IMR-90 (cell line): ENCODE measurements at places on chromosomes 4 and X.

DNA sequence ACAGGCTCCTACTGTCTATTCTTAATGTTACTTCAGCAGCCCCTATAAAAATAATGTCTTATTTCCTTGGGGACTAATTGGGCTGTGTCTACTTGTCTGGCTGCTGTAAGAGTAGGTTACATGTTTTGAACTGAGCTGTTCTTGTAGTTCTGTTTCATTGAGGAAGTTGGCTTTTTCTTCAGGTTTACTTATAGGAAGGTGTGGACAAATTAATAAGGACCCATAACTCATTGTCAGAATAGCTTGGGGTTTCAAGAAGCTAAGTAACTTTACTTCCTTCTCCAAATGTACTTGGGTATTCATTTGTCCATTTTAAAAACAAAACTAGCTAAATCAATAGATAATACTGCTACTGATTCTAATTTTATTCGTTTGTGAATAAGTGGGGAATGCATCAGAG is 487.2 kb downstream of the FAT4 start:
- no peak overlapping the region for H3K4me3 ChIP-seq
- no peaks in the 10 kb centered on the region for H3K36me3 ChIP-seq
- no peaks in the 10 kb centered on the region for H3K27me3 ChIP-seq
- no peaks in the 10 kb centered on the region for H3K4me1 ChIP-seq
- H3K27ac ChIP-seq = no peak overlapping the region

DNA sequence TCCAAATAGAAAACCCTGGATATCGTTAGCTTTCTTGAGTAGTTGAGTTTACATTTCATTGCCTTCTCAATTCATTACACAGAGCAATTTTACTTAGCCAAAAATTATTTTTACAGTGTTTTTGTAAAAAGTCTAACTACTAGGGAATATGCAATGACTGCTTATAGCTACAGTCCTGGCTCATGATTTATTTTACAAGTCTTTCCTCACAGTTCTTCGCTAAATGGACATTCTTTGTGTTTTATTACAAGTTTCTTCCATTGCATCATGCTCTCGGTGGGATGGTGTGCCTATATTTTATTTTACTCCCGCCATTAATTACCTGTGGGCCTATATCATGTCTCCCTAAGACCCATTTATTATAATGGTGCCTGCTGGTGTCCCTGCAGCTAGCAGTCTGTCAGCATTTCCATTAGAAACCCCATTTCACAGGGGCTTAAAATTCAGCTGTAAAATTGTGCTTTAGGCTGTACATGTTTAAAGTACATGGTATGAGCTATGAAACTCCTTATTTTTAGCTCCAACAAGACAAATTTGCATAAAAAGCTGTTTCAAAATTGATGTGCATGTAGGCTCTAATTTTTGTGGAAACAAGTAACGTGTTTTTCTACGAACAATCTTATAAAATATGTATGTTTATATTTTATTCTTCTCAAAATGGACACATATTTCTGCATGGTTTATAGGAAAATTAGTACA is 227.4 kb downstream of the SLC7A11 start:
- no peak overlapping the region for H3K27ac ChIP-seq
- H3K4me1 ChIP-seq = no peaks in the 10 kb centered on the region
- no peak for DNase-seq
- no peak overlapping the region for H3K4me3 ChIP-seq
- no peaks in the 10 kb centered on the region for H3K36me3 ChIP-seq

- H3K4me3 ChIP-seq = no peak overlapping the region
- H3K27ac ChIP-seq = no peak overlapping the region; the same call in 1 of the 2 replicates
- DNase-seq = peak; percentile 79
- H3K36me3 ChIP-seq = no peaks in the 10 kb centered on the region
- H3K27me3 ChIP-seq = peaks cover 14% of the 10 kb centered on the region
These were observed 19.7 kb upstream of the ACSL1 start for GRCh38 chr4:184845367-184846021.

GRCh38 chrX:110584083-110584482 is 211.5 kb downstream of the CHRDL1 start:
- no peak overlapping the region for H3K27ac ChIP-seq
- no peak overlapping the region for H3K4me3 ChIP-seq
- H3K36me3 ChIP-seq = no peaks in the 10 kb centered on the region
- H3K4me1 ChIP-seq = no peaks in the 10 kb centered on the region
- no peaks in the 10 kb centered on the region; the same call in 1 of the 2 replicates for H3K27me3 ChIP-seq

- H3K36me3 ChIP-seq = no peaks in the 10 kb centered on the region
- no peaks in the 10 kb centered on the region for H3K27me3 ChIP-seq
- DNase-seq = no peak
- no peak overlapping the region for H3K4me3 ChIP-seq
These were observed 4.0 kb downstream of the SLC2A9 start for GRCh38 chr4:10017037-10017893.

GRCh38 chrX:70262952-70263567 is 3.1 kb upstream of the P2RY4 start:
- H3K4me1 ChIP-seq = no peaks in the 10 kb centered on the region
- H3K4me3 ChIP-seq = no peak overlapping the region
- DNase-seq = peak; percentile 28

- peak overlapping the region; percentile 94 for H3K27ac ChIP-seq
- DNase-seq = peak; percentile 54
- H3K36me3 ChIP-seq = no peaks in the 10 kb centered on the region; the same call in 1 of the 2 replicates
- no peak overlapping the region for H3K4me3 ChIP-seq
- peaks cover 18% of the 10 kb centered on the region for H3K4me1 ChIP-seq
These were observed 9.9 kb downstream of the VEGFC start for GRCh38 chr4:176782794-176783193.

- no peaks in the 10 kb centered on the region for H3K36me3 ChIP-seq
- peak; percentile 96 for DNase-seq
- H3K4me1 ChIP-seq = no peaks in the 10 kb centered on the region
- H3K27me3 ChIP-seq = no peaks in the 10 kb centered on the region
- H3K4me3 ChIP-seq = no peak overlapping the region
These were observed 57.1 kb upstream of the EFHC2 start for GRCh38 chrX:44400588-44400987.

GRCh38 chrX:13198056-13198761 is 121.6 kb downstream of the ATXN3L start:
- no peak overlapping the region for H3K27ac ChIP-seq
- H3K4me3 ChIP-seq = no peak overlapping the region
- no peak for DNase-seq

DNA sequence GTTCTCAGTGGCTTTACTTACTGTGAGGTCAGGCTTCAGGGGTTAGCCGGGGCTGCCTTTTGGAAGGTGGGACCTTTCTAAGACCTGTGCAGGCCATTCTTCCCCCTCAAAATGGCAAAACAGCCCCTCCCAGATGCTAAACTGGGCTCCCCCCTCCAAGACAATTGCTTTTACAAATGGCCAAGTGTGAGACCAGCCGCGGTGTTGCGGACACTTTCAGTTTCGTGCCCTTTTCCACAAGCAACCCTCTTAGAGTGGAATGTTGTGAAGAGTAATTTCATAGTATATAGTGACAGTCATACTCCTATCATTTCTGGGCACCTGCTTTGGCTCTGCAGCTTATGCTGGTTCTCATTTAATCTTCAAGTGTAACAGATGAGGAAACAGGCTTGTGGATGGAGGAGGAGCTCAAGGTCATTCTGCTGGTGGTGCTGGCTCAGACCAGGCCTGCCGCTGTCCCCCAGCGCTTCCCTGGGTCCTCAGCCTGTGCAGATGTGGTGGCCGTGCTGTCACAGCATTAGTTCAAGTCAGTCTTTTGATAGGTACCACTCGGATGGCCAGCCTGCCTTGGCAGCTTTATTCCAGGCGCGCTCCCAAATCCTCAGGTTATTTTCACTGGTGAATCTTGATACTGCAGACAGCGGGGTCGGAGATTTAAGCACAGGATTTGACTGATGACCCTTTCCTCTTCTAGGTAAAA is 55.0 kb upstream of the TADA2B start:
- H3K27ac ChIP-seq = peak overlapping the region; percentile 22; the same call in 1 of the 2 replicates
- DNase-seq = no peak
- H3K27me3 ChIP-seq = no peaks in the 10 kb centered on the region
- peak overlapping the region; percentile 95 for H3K4me3 ChIP-seq
- H3K36me3 ChIP-seq = 0 out of 2 replicates have a peak, but pooled peaks cover 3% of the 10 kb centered on the region

- DNase-seq = peak; percentile 96
- peak overlapping the region; percentile 14 for H3K27ac ChIP-seq
- H3K36me3 ChIP-seq = peaks cover 59% of the 10 kb centered on the region
- H3K4me3 ChIP-seq = no peak overlapping the region
- H3K4me1 ChIP-seq = peaks cover 30% of the 10 kb centered on the region
These were observed 50.6 kb downstream of the JADE1 start for GRCh38 chr4:128859887-128860677.

DNA sequence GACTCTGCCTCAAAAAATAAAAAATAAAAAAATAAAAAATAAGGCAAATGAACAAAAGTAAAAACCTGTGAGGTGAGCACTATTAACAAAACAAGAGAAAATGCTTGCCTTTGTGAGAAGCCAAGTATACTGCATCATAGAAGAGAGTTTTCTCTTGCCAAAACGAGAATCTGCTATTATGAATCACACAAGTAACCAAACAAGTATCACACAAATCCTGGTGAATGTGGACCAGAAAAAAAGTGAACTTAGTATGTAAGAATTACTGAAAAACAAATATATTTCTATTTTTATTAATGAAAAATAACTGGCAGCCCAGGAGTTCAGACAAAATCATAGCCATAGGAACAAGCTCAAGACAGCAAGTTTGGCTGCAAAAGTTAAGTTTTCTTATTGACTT is 193.5 kb downstream of the PDGFC start:
- DNase-seq = peak; percentile 72
- H3K27ac ChIP-seq = peak overlapping the region; percentile 92
- H3K27me3 ChIP-seq = no peaks in the 10 kb centered on the region
- H3K36me3 ChIP-seq = no peaks in the 10 kb centered on the region

- no peak overlapping the region for H3K4me3 ChIP-seq
- H3K4me1 ChIP-seq = no peaks in the 10 kb centered on the region
- DNase-seq = no peak
- no peak overlapping the region for H3K27ac ChIP-seq
- no peaks in the 10 kb centered on the region for H3K36me3 ChIP-seq
- no peaks in the 10 kb centered on the region for H3K27me3 ChIP-seq
These were observed 287.1 kb upstream of the ADGRL3 start for GRCh38 chr4:60913002-60913401.

DNA sequence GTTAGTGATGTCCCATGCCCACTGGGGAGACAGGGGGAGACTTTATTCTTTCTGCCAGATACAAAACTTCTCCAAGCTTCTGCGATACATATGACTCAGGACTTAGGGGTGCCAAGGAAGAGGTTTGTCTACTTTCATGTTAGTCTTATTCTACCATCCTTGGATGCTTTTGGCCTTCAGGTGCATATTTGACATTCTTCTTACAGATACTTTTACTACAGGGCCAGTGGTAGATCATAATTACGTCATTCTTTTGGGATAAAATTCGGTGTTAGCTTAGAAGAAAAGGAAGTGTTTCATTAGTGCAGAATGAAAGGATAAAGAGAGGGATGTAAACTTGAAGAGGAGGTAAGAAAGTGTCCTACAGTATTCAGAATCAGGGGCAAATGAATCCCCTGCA is 245.2 kb downstream of the THOC2 start:
- no peaks in the 10 kb centered on the region for H3K27me3 ChIP-seq
- DNase-seq = no peak
- H3K27ac ChIP-seq = no peak overlapping the region
- no peaks in the 10 kb centered on the region for H3K36me3 ChIP-seq
- no peak overlapping the region for H3K4me3 ChIP-seq

- no peaks in the 10 kb centered on the region for H3K36me3 ChIP-seq
- H3K27ac ChIP-seq = no peak overlapping the region
- DNase-seq = no peak
- no peaks in the 10 kb centered on the region for H3K27me3 ChIP-seq
These were observed 65.7 kb upstream of the BEND2 start for GRCh38 chrX:18286322-18286831.

DNA sequence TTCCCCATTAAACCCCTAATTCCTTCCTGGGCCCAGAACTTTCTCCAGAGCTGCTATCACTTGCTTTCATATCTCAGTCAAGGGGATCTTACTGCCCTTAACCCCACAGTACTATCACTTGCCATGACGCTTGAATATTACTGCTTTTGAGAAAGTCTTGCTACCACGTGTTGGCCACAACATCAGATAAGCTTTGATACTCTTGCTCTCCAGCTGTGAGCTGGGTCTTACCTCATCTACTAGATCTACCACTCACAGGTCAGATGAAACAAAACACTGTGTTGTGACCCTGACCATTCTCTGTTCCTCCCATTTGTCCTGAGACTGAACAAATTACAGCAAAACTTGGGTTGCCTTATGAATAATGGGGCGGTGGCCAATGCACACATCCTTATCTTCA is 12.1 kb upstream of the TAPT1 start:
- DNase-seq = no peak
- no peak overlapping the region for H3K27ac ChIP-seq
- no peaks in the 10 kb centered on the region for H3K36me3 ChIP-seq
- no peaks in the 10 kb centered on the region for H3K4me1 ChIP-seq
- no peak overlapping the region for H3K4me3 ChIP-seq
- peaks cover 3% of the 10 kb centered on the region; the same call in 1 of the 2 replicates for H3K27me3 ChIP-seq

DNA sequence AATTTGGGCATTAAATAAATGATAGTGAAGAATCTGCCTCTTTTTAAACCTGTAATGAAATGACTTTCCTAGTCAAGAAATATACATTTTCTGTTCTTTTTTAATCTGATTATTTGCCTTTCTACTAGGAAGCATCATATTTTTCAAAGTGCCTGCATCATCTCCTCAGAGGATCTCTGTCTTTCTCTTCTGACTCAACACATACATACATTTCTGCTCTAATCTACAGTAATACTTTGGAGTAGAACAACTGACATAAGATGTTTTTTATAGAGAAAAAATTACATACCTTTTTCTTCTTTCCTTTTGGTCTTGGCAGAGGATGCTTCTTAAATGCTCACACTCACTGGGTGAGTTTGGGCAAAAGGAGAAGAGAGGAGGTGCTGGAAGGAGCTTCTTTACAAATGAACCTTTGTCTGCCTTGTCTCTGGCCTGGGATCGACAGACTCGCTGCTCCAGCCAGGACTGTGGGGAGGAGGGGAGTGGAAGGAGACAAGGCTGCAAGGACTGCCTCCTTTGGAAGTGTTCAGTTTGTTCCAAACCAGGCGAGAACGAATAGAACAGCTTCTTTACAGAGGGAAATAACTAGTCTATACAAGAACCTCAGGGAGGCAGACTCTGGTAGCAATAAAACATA is at the start of gene SCRG1:
Gene SCRG1, minus strand, starts transcription at position 338 of the 637 bp plus-strand sequence. CDS start 7,702 bp downstream, outside the sequence.
- H3K4me1 ChIP-seq = no peaks in the 10 kb centered on the region
- H3K27ac ChIP-seq = no peak within 1 kb of the TSS
- H3K4me3 ChIP-seq = no peak within 1 kb of the TSS
- peak; percentile 4 for DNase-seq
- H3K36me3 ChIP-seq = no peaks in the 10 kb centered on the region
- no peaks in the 10 kb centered on the region for H3K27me3 ChIP-seq

- no peak overlapping the region for H3K4me3 ChIP-seq
- peaks cover 8% of the 10 kb centered on the region for H3K27me3 ChIP-seq
- H3K4me1 ChIP-seq = no peaks in the 10 kb centered on the region
- peak; percentile 8 for DNase-seq
- H3K36me3 ChIP-seq = no peaks in the 10 kb centered on the region
These were observed 39.0 kb downstream of the F11 start for GRCh38 chr4:186304866-186305505.

DNA sequence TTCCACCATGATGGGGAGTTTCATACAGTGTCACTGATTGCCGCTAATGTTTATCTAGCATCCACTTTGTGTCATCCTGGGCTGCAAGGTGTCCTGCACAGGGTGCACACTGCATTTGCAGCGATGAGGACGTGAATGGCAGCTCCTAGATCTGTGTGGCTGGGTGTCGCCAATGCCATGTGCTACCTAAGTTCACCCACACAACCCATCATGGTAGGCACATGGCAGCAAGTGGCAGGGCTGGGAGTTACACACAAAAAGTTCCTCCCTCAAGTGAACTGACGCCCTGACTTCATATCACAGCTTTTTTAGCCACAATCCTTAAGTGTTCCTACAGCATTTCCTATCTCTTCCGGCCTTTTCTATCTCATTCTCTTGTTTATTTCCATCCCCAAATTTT is 45.9 kb upstream of the SPRY1 start:
- H3K36me3 ChIP-seq = no peaks in the 10 kb centered on the region
- no peak overlapping the region for H3K27ac ChIP-seq
- H3K4me1 ChIP-seq = peaks cover 3% of the 10 kb centered on the region
- DNase-seq = no peak
